ENCODE measurements at places on chromosomes 6 and 20.

DNA sequence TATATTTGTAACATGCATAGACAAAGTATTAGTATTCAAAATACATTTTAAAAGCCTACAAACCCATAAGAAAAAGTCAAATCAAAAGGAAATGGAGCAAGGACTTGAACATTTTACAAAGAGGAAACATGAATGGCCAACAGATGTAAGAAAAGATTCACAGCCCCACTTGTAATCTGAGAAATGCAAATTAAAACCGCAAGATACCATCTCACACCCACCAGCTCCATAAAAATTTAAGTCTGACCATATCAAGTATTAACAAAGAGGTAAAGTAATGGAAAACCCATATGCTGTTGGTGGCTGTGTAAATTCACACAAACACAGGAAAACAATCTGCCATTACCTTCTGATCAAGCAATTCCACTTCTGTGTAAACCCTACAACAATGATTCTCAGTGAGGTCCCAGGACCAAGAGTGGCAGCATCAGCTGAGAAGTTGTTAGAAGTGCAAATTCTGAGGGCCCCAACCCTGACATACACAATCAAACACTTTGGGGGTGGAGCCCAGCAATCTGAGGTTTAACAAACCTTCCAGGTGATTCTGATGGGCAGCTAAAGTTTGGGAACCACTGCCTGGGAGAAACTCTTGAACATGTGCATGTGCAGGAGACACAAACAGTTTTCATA lies 30.9 kb downstream of the BCL2L1 start:
- no peak for DNase-seq

- DNase-seq, result peak; percentile 7
These were observed 1.3 kb downstream of the MAN1A1 start for GRCh38 chr6:119348096-119348747.

GRCh38 chr20:1775117-1775516 lies 117.5 kb upstream of the SIRPG start:
- DNase-seq, result peak; percentile 58

GRCh38 chr6:166441325-166442078 lies 58.8 kb upstream of the MPC1 start:
- no peak for DNase-seq

GRCh38 chr6:141123049-141123448 lies 1009.7 kb upstream of the GJE1 start:
- peak; percentile 38 for DNase-seq

DNA sequence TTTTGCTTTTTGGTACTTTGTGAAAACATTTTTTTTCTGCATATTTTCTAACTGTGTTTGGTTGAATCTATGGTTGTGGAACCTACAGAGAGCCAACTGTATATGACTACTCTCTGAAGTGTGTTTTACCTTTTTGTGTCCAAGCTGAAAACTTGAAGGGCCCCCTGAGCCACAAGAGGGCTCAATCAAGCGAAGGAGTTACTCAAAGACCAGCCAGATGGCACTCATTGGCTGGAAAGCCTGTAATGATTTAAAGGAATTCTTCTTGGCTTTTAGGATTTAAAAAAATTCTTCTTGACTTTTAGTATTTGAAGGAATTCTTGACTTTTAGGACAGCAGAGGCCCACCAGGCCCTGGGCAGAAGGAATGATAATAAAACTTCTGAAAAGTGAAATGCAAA lies 27.0 kb upstream of the ECI2 start:
- DNase-seq, result no peak

DNA sequence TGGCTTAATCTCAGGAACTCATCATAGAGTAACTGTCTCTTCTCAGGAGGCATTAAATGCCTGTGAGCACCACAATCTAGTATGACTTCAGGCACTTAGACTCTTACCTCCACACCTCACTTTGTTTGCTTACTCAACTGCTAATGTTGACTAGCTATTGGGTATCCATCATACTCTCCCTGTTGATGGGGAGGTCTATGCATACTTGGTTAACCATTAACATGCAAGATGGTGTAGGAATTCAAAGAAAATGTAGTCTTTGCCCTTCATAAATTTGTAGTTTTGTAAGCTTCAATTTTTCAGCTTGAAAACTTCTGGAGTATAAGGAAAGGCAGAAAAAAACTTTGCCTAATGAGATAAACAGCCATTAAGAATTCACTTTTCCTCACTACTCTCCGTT lies 501.0 kb upstream of the MARCKS start:
- DNase-seq, result no peak

DNA sequence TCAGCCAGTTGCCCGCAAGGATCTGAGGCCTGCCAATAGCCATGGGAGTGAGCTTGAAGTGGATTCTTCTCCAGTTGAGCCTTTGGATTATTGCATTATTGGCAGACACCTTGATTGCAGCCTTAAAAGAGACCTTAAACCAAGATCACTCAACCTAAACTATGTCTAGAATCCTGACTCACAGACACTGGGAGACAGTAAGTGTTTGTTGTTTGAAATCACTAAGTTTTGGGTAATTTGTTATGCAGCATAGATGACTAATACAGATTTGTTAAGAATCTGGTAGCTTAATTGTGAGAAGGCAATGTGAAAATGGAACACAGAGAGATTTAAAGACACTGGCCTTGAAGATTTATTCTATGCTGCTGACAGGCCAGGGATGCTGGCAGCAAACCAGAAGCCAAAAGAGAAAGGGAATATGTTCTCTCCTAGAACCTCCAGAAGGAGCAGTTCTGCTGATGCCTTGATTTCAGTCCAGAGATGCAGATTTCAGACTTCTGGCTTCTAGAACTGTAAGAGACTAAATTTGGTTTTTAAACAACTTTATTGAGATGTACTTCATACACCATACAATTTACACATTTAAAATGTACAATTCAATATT lies 17.6 kb downstream of the SIRPD start:
- no peak for DNase-seq

GRCh38 chr20:62928246-62928939 lies 2.1 kb upstream of the DIDO1 start:
- DNase-seq, result no peak

DNA sequence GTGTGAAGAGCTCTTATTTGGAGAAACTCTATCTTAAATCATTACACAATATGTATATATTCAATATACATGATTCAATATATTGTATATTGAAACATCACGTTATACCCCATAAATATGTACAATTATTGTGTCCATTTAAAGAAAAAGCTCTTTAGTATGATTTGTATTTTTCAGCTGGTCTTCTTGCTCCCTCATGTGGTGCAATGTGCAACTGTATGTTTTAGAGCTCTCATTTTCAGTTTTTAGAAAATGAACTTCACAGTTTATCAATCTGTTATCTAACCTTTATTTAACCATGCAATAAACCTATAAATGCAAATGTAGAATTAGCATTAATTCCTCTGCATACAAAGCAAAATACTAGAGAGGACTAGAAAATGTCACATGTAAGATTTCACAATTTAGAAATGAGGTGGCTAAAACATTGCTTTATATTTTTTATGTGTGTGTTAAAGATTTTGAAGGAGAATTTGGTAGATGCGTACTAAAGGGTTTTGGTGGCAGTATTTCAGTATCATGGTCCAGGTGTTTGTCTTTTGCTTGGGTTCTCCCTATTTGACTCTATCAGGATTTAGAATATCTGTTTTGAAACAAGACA lies 167.1 kb downstream of the PHF3 start:
- peak; percentile 17 for DNase-seq

GRCh38 chr20:15756002-15756753 lies 817.1 kb downstream of the KIF16B start:
- no peak for DNase-seq

- no peak for DNase-seq
These were observed 727.9 kb upstream of the MAN1A1 start for GRCh38 chr6:120077489-120077888.

DNA sequence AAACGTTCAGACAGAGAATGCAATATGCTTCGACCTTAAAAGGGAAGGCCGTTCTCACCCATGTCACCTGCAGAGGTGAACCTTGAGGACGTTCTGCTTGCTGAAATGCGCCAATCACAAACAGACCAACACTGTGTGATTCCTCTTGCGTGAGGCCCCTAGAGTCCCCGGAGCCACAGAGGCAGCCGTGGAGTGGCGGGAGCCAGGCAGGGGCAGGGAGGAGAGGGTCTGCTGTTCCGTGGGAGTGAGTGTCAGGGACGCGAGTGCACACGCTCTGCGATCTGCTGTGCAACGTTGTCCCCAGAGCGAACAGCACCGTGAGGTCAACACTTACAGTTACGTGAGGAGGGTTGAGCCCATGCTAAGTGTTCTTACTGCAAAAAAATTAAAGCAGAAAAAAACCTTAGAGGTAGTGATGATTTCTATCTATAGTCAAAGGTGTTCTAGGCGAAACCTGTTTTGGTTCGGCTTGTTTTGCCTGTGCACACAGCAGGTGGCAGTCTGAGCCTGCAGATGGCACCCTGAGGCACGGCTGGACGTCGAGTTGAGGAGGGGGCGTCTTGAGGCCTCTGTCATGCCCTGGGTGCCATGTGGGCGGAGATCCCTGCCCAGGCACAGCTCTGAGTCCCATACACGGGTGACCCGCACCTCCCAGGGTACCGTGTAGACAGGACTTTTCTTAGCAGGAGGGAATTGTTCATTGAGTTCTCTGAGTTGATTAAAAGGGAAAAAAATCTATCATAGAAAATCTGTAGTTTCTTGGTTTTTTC lies 71.7 kb upstream of the FRMD1 start:
- no peak for DNase-seq

- DNase-seq, result peak; percentile 97
These were observed 171.6 kb downstream of the ARID1B start for GRCh38 chr6:156948807-156949206.

GRCh38 chr6:152986978-152987377 lies 4.1 kb upstream of the FBXO5 start:
- DNase-seq, result no peak

DNA sequence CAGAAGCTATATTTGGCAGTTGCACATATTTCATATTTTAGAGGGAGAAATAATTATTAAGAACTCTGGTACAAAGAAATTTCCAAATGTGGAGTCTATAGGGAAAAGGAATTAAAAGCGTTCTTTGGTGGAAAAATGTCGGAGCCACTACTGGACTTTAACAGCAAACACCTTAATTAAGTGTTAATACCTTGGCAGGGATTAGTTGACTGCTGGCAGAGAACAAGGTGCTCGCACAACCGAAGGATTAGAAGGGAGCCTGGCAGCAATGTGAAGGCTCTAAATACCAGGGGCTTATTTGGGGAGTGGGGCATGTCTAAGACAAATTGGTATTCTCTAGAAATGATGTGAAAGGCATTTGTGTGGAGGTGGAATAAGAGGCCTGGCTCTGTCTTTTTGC lies 98.9 kb downstream of the PAK5 start:
- DNase-seq, result no peak

DNA sequence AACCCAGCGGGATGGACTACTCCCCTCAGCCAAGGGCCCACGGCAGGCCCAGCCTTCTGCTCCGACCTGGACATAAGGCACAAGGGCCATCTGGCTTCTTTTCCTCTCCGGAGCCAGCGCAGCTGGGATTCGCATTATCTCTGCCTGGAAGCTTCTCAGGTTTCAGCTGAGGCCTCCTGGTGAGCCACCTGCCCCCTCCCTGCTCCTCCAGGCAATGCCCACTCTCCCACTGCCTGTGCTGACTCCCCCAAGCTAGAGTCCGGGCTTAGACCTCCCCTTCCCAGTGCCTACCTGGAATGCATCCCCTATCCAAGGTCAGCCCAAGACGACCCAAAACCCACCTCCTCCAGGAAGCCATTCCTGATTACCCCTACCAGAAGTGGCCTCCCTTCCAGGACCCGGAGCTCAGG lies 60.7 kb downstream of the EZR start:
- DNase-seq, result peak; percentile 18

GRCh38 chr20:34922654-34923381 lies 32.8 kb downstream of the GSS start:
- DNase-seq, result peak; percentile 79

GRCh38 chr6:38375341-38375740 lies 264.4 kb downstream of the BTBD9 start:
- no peak for DNase-seq

GRCh38 chr6:47633141-47633540 lies 65.2 kb upstream of the ADGRF4 start:
- no peak for DNase-seq

GRCh38 chr20:22579711-22580697 lies 4.4 kb downstream of the FOXA2 start:
- no peak for DNase-seq

DNA sequence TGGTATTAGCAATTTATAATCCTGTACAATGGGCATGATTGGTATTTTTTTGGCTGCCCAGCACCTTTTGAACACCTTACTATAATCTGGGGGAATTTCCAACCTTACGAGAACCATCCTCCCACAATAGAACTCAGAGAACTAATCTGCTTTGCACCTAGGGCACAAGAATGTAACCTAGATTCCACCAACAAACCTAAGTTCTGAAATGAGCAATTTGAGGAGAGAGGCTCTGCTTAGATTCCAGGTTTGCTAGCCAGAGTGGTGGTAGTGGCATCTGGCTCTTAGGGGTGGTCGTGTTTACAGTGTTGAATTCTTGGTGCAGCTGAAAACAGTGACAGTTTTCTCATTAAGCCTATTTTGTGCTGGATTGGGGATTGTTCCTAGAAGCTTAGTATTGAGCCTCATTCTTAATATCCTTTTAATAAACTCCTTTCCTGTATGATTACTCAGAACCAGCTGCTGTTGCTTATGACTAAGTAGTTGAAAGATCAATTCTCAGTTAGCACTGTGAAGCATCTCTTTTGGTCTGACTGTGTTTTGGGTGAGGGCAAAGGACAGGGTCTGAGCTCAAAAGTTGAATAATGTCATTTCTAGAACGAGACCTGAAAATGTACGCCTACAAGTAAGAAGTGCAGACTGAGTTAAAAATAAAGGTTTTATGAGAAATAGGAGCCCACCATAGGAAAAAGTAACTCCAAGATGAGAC lies 385.6 kb downstream of the CDKAL1 start:
- DNase-seq, result peak; percentile 58

DNA sequence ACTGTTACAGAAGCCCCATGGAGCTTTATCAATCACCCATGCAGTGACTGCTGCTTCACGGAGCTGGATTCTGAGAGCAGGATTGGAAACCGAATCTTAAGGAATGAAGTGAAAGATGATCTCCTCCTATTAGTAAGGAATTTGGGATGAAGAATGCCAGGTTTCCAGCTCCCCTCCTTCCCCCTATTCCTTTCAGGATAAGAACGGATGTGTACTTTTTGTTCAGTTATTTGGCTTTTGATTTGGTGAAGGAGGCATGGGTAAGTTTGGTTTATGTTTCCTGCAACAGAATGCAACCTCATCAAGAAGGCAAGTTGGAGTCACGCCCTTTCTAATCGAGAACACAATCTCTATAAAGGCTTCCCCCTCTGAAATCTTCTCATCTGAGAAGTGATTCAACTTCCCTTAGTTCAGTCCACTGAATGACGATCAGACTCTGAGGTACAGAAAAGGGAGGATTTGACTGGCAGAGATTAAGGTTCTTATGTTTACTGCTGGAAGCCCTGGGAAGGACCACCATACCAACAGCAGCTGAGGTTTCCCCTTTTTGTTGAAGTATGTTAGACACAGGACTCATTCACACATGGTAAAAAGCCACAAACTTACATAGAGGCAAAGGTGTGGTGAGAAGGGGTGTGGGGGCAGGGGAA lies 5.5 kb downstream of the ELMO2 start:
- peak; percentile 48 for DNase-seq

GRCh38 chr20:53578492-53579222 lies 15.0 kb downstream of the ZNF217 start:
- DNase-seq, result peak; percentile 95

GRCh38 chr6:13495112-13495776 lies 7.8 kb upstream of the GFOD1 start:
- no peak for DNase-seq

Data from fibroblast of lung (primary cell).